HCT116 (cell line): ENCODE measurements at places on chromosomes 4 and X. TPM values are rescaled to one million over a fixed set of nuclear protein-coding genes. Genes with fewer than 3 reads are reported as not detected.

MAGEA12 gene
- total RNA-seq = not detected

S100P gene
- 4.1 TPM for total RNA-seq

- DNase-seq = no peak
Observed at GRCh38 chr4:120318196-120318846, 251.7 kb upstream of the MAD2L1 start.

- DNase-seq = no peak
Observed at GRCh38 chr4:150668824-150669223, 86.9 kb downstream of the MAB21L2 start.
